ENCODE measurements at places on chromosomes 1 and 21. TPM values are rescaled to one million over a fixed set of nuclear protein-coding genes. Genes with fewer than 3 reads are reported as not detected.

DNA sequence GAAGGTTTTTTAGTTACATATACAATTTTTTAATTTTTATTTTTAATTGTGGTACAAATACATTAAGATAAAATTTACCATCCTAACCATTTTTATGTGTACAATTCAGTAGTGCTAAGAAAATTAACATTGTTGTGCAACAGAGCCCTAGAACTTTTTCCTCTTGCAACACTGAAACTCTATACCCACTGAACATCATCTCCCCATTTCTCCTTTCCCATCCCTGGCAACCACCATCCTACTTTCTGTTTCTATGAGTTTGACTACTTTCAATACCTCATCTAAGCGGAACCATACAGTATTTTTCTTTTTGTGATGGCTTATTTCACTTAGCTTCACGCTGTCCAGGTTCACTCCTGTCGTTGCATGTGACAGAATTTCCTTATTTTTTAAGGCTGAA, 54.1 kb downstream of the PALMD start:
- H3K27ac ChIP-seq: no peak overlapping the region
- H3K27me3 ChIP-seq: no peaks in the 10 kb centered on the region
- no peak for DNase-seq
- H3K4me3 ChIP-seq: no peak overlapping the region
- peaks cover 9% of the 10 kb centered on the region for H3K36me3 ChIP-seq

DNA sequence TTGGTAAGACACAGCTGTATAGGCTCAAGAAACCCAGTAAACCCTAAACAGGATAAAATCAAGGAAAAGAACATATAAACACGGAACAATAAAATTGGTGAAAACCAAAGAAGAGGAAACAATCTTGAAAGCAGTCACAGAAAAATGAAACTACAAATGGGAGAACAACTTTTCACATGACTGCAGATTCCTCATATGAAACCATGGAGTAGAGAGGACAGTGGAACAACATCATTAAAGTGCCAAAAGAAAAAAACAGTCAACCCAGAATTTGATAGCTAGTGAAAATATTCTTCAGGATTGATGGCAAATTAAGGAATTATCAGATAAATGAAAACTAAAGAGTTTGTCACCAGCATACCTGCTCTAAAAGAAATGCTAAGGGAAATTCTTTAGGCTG, 23.9 kb upstream of the B3GALT5 start:
- no peak for DNase-seq
- no peaks in the 10 kb centered on the region for H3K27me3 ChIP-seq
- no peaks in the 10 kb centered on the region for H3K36me3 ChIP-seq
- no peaks in the 10 kb centered on the region for H3K4me1 ChIP-seq

DNA sequence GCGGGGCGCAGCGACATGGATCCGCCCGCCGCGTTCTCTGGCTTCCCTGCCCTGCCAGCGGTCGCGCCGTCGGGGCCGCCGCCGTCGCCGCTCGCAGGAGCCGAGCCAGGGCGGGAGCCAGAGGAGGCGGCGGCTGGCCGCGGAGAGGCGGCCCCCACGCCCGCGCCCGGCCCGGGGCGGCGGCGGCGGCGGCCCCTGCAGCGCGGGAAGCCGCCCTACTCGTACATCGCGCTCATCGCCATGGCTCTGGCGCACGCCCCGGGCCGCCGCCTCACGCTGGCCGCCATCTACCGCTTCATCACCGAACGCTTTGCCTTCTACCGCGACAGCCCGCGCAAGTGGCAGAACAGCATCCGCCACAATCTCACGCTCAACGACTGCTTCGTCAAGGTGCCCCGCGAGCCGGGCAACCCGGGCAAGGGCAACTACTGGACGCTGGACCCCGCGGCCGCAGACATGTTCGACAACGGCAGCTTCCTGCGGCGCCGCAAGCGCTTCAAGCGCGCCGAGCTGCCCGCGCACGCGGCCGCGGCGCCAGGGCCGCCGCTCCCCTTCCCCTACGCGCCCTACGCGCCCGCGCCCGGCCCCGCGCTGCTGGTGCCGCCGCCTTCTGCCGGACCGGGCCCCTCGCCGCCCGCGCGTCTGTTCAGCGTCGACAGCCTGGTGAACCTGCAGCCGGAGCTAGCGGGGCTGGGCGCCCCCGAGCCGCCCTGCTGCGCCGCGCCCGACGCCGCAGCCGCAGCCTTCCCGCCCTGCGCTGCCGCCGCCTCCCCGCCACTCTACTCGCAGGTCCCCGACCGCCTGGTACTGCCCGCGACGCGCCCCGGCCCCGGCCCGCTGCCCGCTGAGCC, 459 bp downstream of the FOXE3 start:
- H3K27ac ChIP-seq: no peak overlapping the region
- H3K36me3 ChIP-seq: no peaks in the 10 kb centered on the region
- peaks cover 7% of the 10 kb centered on the region for H3K27me3 ChIP-seq
- no peaks in the 10 kb centered on the region for H3K4me1 ChIP-seq

DNA sequence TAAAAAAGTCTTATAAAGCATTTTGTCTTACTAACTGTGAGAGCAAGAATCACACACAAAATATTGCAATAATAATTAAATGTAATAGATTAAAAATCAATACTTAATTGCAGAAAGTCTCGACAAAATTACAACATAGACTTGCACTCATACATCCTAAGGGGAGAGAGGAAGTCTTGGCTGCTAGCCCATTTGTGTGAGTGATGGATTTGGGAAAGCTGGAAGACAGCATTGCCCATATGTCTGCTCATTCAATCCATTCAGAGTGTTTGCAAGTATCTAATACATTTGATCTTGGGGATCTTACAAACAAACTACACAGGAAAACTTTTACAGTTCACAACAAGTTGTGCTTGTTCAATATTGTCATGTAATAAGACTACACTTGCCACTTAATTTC, 140.5 kb downstream of the COL11A1 start:
- no peak for DNase-seq
- H3K27me3 ChIP-seq: no peaks in the 10 kb centered on the region
- no peak overlapping the region for H3K4me3 ChIP-seq
- H3K4me1 ChIP-seq: no peaks in the 10 kb centered on the region
- H3K36me3 ChIP-seq: no peaks in the 10 kb centered on the region

- H3K4me1 ChIP-seq: peaks cover 56% of the 10 kb centered on the region
- H3K27ac ChIP-seq: peak overlapping the region; percentile 89
- peaks cover 26% of the 10 kb centered on the region for H3K36me3 ChIP-seq
- DNase-seq: no peak
These were observed 9.9 kb downstream of the MYOM3 start for GRCh38 chr1:24101796-24102586.

- no peaks in the 10 kb centered on the region for H3K36me3 ChIP-seq
- no peak overlapping the region for H3K4me3 ChIP-seq
- no peak for DNase-seq
- H3K27me3 ChIP-seq: no peaks in the 10 kb centered on the region
- no peaks in the 10 kb centered on the region for H3K4me1 ChIP-seq
- H3K27ac ChIP-seq: no peak overlapping the region
These were observed 28.7 kb upstream of the KCNJ15 start for GRCh38 chr21:38228115-38228514.

- peak overlapping the region; percentile 73 for H3K27ac ChIP-seq
- H3K36me3 ChIP-seq: no peaks in the 10 kb centered on the region
- H3K4me1 ChIP-seq: no peaks in the 10 kb centered on the region
- H3K4me3 ChIP-seq: no peak overlapping the region
- DNase-seq: no peak
- no peaks in the 10 kb centered on the region for H3K27me3 ChIP-seq
These were observed 62.3 kb downstream of the ST6GALNAC3 start for GRCh38 chr1:76136894-76137293.

DNA sequence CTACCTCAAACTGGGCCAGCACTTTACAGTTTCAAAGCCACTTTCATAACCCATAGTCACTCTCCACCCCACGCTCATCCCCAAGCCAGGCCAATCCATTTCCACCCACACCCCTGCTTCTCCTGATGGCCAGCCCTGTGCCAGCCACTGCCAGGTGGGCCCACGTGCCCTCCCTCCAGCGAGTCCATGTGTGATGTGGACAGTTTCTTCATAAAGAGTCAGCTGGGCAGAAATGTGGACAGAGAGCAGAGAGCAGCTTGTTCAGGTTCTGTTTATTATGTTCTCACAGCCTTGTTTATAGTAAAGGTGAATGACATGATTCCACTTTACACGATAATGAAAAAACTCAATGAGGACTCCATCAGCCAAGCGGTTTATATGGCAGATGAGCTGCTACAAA, 37.4 kb upstream of the RGS16 start:
- no peaks in the 10 kb centered on the region for H3K27me3 ChIP-seq
- H3K4me3 ChIP-seq: no peak overlapping the region
- no peak overlapping the region for H3K27ac ChIP-seq
- H3K36me3 ChIP-seq: no peaks in the 10 kb centered on the region
- no peaks in the 10 kb centered on the region for H3K4me1 ChIP-seq
- DNase-seq: no peak

DNA sequence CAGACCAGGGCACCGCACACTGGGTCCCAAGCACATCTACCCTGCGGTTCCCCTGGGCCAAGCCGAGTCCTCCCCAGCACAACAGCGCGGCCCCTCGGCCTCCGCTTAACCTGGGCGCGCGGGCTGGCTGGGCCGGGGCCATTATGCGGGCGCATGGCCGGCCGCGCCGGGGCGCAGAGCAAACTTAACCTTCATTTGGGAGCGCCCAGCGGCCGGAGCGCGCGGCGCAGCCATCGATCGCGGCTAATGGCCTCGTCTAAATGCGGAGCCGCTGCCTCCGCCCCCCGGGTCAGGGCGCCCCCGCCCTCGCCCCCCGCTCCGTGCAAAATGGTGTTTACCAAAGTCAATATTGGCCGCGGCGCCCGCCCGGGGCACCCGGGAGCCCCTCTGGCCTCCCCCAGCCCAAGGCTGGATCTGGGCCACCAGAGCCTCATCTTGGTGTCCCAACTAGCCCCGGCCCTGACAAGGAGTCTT, 272.1 kb downstream of the TRABD2B start:
- no peaks in the 10 kb centered on the region for H3K27me3 ChIP-seq
- peaks cover 19% of the 10 kb centered on the region for H3K4me1 ChIP-seq
- no peak overlapping the region for H3K4me3 ChIP-seq
- no peaks in the 10 kb centered on the region for H3K36me3 ChIP-seq

GRCh38 chr1:87023326-87023725, 108.9 kb downstream of the HS2ST1 start:
- no peaks in the 10 kb centered on the region for H3K4me1 ChIP-seq
- H3K36me3 ChIP-seq: no peaks in the 10 kb centered on the region

- no peak for DNase-seq
- H3K27ac ChIP-seq: no peak overlapping the region
- peaks cover 16% of the 10 kb centered on the region for H3K4me1 ChIP-seq
- no peak overlapping the region for H3K4me3 ChIP-seq
- H3K36me3 ChIP-seq: no peaks in the 10 kb centered on the region
- no peaks in the 10 kb centered on the region for H3K27me3 ChIP-seq
These were observed 35.1 kb downstream of the NUAK2 start for GRCh38 chr1:205286335-205286950.

DNA sequence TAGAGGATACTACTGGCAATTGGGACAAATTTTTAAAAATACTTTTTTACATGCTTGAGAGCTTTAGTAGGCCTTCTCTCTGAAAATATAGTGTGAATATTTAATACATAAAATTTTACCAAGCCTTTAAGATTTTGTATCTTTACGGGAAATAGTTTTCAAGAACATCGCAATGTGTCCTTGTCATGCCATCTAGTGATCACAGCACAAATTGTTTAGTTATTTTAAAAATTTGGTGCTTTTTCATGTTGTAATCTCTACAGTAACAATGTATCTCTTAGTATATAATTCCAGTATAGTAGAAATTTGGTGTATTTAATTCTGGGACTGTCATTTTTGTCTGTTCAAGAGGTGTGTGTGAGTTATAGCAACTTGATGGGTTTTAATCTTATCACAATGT, 6.7 kb downstream of the CDC7 start:
- H3K36me3 ChIP-seq: no peaks in the 10 kb centered on the region
- no peak overlapping the region for H3K4me3 ChIP-seq
- H3K4me1 ChIP-seq: no peaks in the 10 kb centered on the region
- DNase-seq: no peak

- no peak overlapping the region for H3K4me3 ChIP-seq
- H3K27ac ChIP-seq: no peak overlapping the region
- H3K36me3 ChIP-seq: no peaks in the 10 kb centered on the region
- no peaks in the 10 kb centered on the region for H3K4me1 ChIP-seq
- no peak for DNase-seq
- no peaks in the 10 kb centered on the region for H3K27me3 ChIP-seq
These were observed 54.2 kb downstream of the PTPRU start for GRCh38 chr1:29290414-29290985.

DNA sequence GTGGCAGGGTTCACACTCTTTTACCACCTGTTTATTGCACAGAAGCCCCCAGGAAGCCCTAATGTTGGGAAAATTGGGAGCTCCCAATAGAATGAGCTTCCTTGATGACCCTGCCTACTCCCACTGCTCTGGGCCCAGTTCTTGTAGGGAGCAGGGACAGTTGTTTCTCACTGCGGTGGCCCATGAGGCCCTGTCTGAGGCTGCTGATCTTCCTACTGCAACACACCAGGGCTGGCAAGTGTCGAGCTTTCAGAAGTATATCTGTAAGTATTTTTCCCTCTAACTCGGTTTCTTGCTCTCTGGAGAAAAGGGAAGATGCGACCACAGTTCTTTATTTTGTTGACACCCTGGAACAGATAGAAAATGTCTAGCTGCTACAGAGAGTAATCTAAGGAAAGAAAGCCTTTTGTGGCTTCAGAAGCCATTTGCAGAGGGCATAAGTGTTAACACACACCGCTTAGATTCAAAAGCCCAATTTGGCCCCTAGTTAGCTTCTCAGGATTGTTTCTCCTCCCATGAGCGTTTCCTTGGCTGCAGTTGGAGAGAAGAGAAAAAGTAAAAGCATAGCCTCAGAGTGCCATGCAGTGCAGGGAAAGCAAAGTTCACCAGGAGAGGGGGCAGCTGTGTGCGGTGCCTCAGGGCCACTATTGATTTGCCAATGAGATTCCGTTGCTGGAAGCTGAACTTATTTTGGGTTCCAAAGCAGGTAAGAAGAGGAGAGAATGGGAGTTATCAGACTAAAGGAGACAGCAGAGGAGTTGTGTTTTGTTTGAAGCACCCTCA, 102.6 kb downstream of the SELENOF start:
- no peak for DNase-seq
- no peaks in the 10 kb centered on the region for H3K27me3 ChIP-seq
- no peaks in the 10 kb centered on the region for H3K36me3 ChIP-seq
- no peaks in the 10 kb centered on the region for H3K4me1 ChIP-seq

PTPRC gene
- 10.1 TPM for total RNA-seq

CD1C gene
- 0.31 TPM for total RNA-seq

CDA gene
- total RNA-seq: 1.3 TPM

S100A12 gene
- total RNA-seq: 5.5 TPM
